ENCODE measurements at places on chromosomes 7 and 10.

GRCh38 chr10:113613977-113614690, 49.7 kb downstream of the NRAP start:
- no peak for DNase-seq

DNA sequence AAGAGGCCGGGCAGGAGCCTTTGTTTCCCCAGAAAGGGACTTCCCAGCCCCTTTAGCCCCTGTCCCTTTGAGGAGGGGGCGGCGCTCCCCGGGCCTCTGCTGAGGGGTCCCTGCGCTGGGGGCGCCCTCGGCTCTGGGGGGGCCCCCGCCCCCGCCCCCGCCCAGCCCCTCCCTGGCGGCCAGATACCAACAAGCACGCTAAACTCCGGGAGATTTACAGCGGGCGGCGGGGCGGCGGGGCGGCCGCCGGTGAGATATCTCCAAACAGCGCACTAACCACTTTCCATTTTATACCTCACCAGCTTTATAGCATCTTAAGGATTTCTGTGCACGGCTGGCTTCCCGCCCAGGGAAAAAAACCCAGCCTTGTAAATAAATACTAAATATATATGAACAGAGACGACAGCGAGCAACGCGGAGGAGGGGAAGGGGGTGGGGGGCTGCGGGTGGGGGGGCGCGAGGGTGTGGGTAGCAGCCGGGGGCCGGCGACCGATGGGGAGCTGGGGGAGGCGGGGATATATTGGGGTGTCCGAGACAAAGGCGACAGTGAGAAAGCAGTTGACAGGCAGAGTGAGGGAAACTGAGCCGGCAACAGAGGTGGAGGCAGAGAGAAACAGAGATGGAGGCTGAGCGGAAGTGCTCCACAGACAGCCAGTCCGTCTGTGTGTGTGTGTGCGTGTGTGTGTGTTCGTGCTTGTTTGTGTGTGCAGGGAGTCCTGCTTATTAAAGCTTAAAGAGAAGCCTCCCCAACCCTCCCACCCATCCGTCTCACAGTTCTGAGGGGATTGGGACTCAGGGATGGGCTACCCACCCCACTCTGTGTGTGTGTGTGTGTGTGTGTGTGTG, 85.8 kb downstream of the HIF1AN start:
- DNase-seq, result peak; percentile 59

GRCh38 chr7:131574741-131575140, 18.3 kb upstream of the PODXL start:
- no peak for DNase-seq

GRCh38 chr7:142897691-142898090, 12.1 kb upstream of the TRPV6 start:
- DNase-seq, result no peak

GRCh38 chr7:44449584-44449928, 40.9 kb downstream of the NUDCD3 start:
- no peak for DNase-seq

DNA sequence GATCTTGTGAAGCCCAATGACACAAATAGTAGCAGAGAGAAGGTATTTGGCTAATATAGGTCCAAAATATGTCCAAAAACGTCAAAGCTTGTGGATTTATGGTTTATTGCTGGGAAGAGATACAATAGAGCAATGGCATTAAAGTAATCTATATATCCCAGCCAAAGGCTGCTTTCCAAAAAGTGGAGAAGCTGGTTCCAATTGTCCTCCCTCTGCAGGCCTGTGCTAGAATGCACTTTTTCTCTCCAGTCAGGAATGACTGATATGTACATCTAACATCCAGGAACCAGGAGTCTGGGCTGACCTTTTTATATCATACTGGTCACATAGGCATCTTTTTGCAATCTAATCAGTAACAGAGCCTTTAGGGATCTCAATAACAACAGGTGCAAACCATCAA, 167.1 kb upstream of the FAM3C start:
- no peak for DNase-seq

DNA sequence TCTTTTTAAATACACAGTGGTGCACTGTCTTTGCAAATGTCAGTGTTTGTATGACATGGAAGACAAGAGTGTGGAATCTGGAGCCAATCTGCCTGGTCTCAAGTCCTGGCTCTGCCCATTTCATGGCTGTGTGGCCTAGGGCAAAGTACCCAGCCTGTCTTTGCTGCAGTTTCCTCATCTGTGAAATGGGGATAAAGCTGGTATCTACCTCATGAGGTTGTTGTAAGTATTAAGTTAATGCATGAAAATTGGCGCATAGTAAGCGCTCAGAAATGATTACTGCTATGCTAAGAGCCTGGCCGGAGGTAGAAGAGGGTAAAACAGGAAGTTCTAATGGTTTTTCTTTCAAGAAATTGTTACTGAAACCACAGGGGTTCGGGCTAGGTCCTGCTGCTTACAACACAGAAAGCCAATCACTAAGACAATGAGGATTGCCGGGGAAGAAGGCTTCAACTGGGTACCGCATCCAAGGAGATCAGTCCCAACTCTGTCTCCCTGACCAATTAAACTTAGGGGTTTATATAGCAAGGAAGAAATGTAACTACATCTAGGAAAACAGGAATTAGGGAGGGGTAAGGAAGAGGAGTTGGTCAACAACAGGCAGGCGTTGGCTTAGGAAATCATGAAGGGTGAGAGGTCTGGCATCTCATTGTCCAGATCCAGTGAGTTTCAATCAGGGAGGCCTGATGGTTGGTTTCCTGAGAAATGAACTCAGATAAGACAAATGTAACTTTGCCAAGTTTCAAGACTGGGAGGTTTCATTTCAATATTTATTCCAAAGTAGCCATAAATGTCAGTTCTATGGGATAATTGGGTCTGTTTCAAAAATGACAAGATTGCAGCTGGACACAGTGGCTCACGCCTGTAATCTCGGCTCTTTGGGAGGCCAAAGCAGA, 57.0 kb downstream of the CHST3 start:
- DNase-seq, result no peak

DNA sequence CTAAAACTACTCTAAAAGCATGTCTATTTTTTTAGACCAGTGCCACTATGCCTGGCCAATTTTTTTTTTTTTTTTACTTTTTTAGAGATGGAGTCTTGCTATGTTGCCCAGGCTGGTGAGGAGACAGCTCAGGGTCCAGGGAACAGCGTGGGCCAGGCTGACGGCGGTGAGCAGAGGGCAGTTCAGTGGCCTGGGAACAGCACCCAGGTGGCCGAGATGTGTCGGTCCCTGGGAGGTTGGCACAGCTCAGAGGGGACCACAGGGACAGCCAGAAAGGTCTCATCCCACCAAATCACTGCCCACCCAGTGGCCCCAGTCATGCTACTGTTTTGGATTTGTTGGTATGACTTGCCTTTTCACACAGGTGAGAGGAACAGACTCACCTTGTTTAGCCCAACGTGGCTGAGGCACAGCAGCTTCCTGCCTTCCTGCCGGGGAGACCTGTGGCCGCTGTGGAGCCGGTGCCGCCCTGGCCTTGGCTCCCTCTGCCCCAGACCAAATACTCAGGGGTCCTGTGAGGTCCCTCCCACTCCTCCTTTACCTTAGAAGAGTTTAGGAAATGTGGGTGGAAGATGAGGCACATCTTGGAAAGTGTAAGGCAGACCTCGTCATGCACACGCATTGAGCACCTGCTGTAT, 109.6 kb downstream of the PTPRE start:
- no peak for DNase-seq

GRCh38 chr10:57026307-57026706, 665.2 kb upstream of the ZWINT start:
- no peak for DNase-seq

DNA sequence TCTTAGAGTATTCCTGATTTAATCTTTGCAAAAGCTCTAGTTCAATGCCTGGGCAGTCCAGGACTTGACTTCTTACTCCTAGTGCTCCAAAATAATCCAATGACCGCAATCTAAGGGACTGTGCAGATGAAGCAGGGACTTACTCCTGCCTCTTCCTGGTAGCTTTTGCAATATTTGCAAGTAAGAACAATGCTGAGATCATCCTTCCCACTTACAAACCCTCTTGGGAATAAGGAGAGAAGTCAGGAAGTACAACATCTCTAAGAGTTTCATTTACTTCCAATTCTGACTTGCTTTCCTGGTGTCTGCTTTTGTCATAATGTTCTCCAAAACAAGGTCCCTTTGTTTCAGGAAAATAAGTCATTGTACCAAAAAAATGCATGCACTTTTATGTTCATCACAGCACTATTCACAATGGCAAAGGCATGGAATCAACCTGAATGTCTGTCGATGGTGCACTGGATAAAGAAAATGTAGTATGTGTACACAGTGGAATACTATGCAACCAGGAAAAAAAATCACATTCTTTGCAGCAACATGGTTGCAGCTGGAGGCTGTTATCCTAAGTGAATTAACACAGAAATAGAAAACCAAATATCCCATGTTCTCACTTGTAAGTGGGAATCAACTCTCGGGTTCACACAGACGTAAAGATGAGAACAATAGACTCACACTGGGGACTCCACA, 7.1 kb upstream of the KCNMA1 start:
- DNase-seq, result no peak

DNA sequence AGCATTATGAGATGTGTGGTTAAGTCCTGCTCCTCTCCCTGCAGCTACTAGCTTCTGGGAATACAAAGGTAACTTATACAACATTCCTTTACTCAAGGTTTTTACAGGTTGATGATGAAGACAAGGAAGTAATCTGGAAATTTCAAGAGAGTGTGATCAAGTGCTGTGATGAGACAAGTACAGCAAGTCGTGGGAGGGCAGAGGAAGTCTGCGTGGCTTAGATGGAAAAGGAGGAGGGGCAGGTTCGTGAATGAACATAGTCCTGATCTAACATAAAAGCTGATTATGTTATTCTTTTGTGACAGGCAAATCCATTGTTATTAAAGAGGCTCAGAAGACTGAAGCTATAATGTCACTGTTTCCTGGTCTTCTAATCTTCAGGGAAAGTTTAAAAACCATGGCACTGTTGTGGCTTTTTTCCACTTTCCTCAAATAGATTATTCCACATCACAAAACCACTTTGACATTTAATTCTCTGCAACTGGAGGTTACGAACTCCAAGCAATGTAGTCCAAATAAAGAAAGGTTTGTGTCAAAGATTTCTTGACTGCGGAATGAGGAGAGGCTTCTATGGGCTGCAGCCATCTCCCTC, 84.1 kb downstream of the CPXM2 start:
- DNase-seq, result no peak

- no peak for DNase-seq
Observed at GRCh38 chr10:97922022-97922758, 72.5 kb downstream of the GOLGA7B start.

GRCh38 chr10:47164126-47164799, 135.7 kb upstream of the GDF10 start:
- DNase-seq, result no peak

DNA sequence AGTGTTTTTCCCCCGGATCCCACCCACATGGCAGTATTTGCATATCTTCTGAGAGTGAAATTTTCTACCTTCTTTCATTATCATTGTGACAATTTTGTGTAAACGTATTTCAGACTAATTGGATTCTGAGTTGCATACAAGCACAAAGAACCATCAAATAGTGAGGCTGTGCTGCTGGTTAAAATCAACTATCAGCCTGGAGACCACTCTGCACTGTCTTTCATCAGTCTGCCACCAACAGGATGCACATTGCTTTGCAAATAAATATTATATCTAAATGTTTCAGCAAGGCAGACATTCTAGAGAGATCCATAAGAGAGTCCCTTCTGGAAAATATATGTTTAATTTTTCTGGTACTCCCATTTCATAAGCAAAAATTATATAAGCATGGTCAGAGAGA, 851.8 kb downstream of the XPNPEP1 start:
- no peak for DNase-seq

- no peak for DNase-seq
Observed at GRCh38 chr7:84693483-84693882, 493.4 kb downstream of the SEMA3D start.
